ENCODE measurements at places on chromosomes 16 and 17.

GRCh38 chr16:21190599-21190998, 20.8 kb downstream of the ZP2 start:
- no peak for DNase-seq

GRCh38 chr17:68588362-68588761, 12.8 kb downstream of the FAM20A start:
- DNase-seq, result no peak

GRCh38 chr17:18896146-18896545, 38.2 kb downstream of the PRPSAP2 start:
- DNase-seq, result no peak

- DNase-seq, result no peak
Observed at GRCh38 chr17:28497931-28498330, 8.2 kb upstream of the FOXN1 start.

DNA sequence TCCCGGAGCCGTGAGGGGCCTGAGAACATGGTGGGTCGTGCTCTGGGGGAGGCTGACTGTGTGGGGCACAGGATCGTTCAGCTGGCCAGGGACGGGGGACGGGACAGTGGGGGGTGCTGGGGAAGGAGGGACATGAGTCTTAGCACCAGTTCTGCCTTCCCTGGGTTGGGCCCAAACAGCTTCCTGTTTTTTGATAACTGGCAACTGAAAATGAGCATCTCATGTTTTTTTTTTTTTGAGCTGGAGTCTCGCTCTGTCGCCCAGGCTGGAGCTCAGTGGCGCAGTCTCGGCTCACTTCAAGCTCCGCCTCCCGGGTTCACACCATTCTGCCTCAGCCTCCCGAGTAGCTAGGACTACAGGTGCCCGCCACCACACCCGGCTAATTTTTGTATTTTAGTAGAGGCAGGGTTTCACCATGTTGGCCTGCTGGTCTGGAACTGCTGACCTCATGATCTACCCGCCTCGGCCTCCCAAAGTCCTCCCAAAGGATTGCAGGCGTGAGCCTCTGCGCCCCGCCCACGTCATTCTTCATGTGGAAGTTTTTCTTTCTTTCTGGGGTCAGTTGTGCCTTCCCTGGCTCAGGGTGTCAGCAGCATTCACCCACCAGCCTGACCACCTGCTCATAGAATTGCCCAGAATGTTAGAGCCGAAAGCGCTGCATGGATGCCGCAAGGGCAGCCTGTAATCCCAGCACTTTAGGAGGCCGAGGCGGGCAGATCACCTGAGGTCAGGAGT, 6.4 kb downstream of the ASPSCR1 start:
- DNase-seq, result no peak

GRCh38 chr17:41989702-41990419, 23.3 kb downstream of the CNP start:
- no peak for DNase-seq

GRCh38 chr16:28494121-28494851, at the start of gene APOBR:
Gene APOBR (plus strand): TSS chr16:28494643. CDS start chr16:28494682, 39 bp downstream.
- peak; percentile 49 for DNase-seq

GRCh38 chr17:42920922-42921321, 20.3 kb downstream of the G6PC1 start:
- no peak for DNase-seq

- no peak for DNase-seq
Observed at GRCh38 chr17:530851-531250, 178.2 kb upstream of the RPH3AL start.

DNA sequence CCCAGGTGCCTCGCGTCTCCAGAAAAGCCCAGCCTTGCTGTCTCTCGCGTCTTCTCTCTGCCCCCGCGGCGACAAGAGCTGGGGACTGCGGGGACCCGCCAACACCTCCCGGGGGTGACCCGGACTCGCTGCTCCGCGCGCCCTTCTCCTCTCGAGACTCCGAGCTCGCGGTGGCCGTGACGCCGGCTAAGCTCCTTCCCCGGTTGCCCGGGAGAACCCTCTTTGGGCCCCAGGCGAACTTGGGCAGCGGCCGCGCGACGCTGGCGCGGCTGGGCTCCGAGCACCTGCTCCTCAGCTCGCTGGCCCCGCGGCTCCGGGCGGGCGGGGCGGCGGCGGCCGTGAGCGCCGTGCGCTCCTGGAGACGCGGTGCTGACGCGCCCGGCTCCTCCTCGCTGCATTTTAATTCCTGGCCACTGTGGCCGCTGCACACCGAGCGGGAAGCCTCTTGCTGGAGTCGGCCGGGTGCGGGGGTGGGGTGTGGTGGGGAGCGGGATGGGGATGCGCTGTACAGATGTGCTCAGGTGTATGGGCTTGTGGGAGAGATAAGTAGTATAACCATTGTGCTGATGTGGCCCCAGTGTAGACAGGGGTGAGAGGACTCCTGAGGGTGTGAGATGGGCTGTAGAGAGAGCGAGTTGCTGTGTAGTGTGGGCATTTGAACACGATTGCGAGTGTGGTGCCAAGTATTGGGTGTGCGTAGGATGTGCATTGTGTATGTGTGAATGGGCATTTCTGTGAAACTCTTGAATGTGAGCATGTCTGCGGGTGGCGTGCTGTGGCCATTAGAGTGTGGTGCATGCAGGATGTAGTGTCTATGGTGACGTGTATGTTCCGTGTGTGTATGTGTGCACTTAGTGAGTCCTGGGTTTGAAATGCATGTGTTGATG, at the start of gene ASIC2:
Gene ASIC2 (minus strand): TSS at position 315 of the 887 bp plus-strand sequence.
- no peak for DNase-seq

- DNase-seq, result no peak
Observed at GRCh38 chr17:40315678-40316570, 6.9 kb downstream of the RARA start.

GRCh38 chr16:48930951-48931553, 321.1 kb upstream of the N4BP1 start:
- DNase-seq, result no peak

DNA sequence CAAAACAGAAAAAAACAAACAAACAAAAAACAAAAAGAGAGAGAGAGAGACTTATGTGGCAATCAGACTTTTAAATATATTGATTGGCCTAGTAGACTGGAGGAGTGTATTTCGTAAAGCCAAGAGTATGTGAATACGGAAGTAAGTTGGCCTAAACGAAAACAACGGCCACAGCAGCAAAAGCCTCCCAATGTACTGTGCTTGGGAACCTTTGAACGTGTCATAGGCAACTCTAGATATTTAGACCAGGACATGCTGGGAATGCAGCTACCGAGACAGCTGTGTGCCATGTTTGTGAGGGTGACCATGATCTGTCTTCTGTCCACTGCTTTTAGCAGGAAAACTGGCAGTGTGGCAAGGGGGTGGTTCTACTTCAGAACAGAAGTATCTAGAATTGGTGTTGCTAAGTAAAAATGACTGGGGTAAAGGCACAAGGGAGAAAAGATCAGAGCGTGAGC, 7.4 kb downstream of the MAF start:
- DNase-seq, result no peak

- no peak for DNase-seq
Observed at GRCh38 chr16:3816326-3816725, 64.2 kb downstream of the CREBBP start.

- DNase-seq, result no peak
Observed at GRCh38 chr17:74386386-74386785, 19.1 kb downstream of the GPR142 start.

DNA sequence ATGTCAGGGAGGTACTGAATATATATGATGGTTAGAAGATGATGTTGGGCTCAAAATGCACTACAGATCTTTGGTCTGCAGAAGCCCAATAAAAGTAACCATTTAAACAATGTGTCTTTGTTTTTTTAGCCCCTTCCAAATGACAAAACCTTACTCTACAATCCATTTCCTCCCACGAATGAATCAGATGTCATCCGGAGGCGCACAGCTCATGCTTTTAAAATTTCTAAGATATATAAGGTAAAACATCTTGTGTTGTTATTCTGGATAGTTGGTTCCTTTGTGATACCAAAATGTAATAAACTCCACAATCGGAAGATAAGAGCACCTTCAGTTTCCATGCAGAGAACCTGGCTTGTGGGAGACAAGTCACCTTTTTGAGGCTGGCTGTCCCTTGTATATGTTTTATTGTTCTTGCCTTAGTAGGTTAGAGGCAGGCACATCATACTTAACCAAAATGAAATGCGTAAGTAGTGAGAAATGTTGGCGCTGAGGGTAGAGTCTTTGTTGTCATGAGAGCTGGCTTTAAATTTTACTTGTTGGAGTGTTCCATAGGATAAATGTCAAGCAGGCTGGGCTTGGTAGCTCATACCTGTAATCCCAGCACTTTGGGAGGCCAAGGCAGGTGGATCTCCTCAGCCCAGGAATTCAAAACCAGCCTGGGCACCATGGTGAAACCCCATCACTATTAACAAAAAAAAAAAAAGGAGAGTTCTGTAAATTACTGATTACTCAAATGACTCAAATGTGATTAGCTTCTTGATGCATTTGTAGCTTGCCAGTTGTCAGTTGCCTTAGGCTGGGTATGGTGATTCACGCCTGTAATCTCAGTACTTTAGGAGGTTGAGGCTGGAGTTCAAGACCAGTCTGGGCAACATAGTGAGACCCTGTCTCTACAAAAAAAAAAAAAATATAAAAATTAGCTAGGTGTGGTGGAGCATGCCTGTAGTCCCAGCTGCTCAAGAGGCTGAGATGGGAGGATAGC, 19.7 kb upstream of the SNTB2 start:
- no peak for DNase-seq

DNA sequence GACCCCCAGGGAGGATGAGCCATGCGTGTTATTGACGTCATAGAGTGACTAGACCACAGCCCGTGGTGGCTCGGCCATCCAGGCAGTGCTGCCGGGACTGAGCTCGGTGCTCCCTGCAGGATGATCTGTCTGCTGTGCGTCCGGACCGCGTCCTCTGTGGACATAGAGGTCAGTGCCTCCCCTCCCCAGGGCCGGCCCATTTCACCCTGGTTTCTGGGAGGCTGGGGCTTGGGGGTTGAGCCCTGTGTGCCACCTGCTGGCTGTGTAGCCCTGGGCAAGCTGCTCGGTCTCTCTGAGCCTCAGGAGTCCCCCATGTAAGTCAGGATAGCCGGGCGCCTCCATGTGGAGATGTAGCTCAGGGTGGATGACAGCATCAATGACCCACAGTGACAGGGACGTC, 8.3 kb downstream of the TSC2 start:
- no peak for DNase-seq

DNA sequence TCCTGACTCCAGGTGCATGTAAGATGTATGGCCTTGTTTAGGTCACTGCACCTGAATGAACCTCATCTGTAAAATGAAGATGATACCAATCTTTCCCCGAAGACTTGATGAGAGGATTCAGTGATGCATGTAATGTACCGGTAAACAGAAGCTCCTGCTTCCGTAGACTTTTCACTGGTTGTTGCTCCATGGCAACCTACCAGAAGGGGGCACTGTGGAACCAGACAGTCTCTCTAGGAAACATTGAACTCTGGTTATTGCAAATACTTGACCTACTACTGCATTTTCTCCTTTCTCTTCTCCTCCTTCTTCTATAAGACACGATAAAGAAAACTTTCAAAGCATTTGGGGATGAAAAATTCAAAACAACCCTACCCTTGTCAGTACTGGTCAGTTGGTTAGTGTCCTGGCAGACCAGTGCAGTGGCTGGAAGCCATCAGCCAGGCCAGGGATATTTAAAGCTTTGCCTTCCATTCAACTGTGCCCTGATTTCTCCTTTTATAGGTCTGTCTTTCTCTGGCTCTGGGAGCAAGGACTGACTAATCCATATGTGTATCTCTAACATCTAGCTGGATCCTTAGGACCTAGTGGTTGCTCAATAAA, 667.4 kb upstream of the SALL1 start:
- DNase-seq, result no peak

- no peak for DNase-seq
Observed at GRCh38 chr17:10716218-10716617, 13.6 kb downstream of the TMEM220 start.

GRCh38 chr17:1562176-1562643, 382 bp downstream of the PITPNA start:
- peak; percentile 21 for DNase-seq

GRCh38 chr16:75000481-75001081, 1.8 kb downstream of the ZNRF1 start:
- DNase-seq, result no peak

GRCh38 chr17:76672270-76672851, 28.8 kb upstream of the ST6GALNAC1 start:
- DNase-seq, result no peak

DNA sequence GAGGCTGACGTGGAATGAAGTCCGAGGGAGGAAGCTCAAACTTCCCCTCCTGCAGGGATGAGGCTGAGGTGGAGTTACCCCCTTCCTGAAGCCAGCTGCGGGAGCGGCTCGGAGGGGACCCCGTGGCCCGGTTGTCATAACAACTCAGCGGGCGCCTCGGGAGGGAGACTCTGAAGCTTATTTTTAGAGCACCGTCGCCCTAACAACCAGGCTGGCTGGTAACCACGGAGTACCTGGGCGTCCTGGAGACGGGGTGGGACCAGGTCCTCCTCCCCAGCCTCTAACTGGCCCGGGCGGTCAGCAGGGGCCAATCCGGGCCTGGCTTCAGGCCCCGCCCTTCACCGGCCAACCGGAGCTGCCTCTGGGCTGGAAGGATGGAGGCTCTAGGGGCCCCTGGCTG, 27.7 kb downstream of the NECAB2 start:
- DNase-seq, result no peak

GRCh38 chr17:79356839-79357447, 253.9 kb downstream of the RBFOX3 start:
- no peak for DNase-seq

- DNase-seq, result no peak
Observed at GRCh38 chr17:20077978-20078685, 69.0 kb downstream of the SPECC1 start.

DNA sequence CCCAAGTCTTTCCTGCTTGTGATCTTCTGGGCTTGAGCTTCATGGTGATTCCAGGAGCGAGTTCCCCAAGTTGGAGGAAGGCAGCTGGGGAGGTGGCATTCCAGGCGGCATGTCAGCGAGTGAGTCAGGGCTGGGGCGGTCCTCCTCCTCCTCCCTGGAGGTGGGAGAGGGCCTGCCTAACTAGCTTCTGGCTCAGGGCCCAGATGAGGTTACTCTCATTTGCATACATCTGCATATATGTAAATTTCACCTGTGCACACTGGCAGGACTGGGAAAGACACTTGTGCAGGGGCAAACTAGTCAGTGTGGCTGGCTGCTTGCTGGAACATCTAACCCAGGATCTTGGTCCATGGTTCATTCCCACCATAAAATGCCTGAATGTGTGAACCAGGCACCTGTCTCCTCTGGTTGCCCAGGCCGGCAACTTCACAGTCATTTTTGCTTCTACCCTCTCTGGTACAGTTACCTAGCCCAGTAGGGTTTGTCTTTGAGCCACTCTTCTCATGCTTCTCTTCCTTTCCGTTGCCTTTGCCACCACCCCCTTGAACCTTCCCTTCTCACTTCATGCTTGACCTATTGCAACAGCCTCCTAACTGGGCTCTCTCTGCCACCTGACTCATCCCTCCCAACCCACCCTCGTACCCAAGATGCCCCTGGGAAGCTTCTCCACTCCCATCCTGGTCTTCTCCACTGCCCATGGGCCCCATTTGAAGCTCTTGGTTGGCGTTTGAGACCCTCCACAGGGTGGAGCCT, 9.6 kb upstream of the DLX4 start:
- no peak for DNase-seq

Measured in activated CD8-positive, alpha-beta memory T cell treated with anti-CD3 and anti-CD28 coated beads for 48 hours (primary cell).